ENCODE measurements at places on chromosomes 1 and 21. TPM values are rescaled to one million over a fixed set of nuclear protein-coding genes. Genes with fewer than 3 reads are reported as not detected.

Gene SIK1
- 9.8 TPM for total RNA-seq

Gene ACKR1
- total RNA-seq, result not detected

Gene PLEKHA6
- 10.2 TPM for total RNA-seq

Gene PKN2
- 25.2 TPM for total RNA-seq

Gene TSPAN2
- total RNA-seq, result 0.28 TPM

Gene ALX3
- not detected for total RNA-seq

Gene SERPINC1
- total RNA-seq, result not detected

Gene FCRL3
- total RNA-seq, result not detected

Gene DNAH14
- 7.0 TPM for total RNA-seq

Gene PRDM16
- total RNA-seq, result 2.0 TPM

Gene SPRR2B
- total RNA-seq, result not detected

Gene FCRL5
- total RNA-seq, result not detected

Gene TRIM63
- total RNA-seq, result not detected

Gene RNU5D-1
- total RNA-seq, result not detected

Gene CYP4A22
- not detected for total RNA-seq

Gene MX1
- 0.37 TPM for total RNA-seq

Gene MYBPH
- total RNA-seq, result not detected

Gene S100A8
- 1,254 TPM for total RNA-seq

Gene PROK1
- not detected for total RNA-seq

Gene F13B
- not detected for total RNA-seq

Gene XCL2
- total RNA-seq, result not detected

Gene TDRD10
- total RNA-seq, result not detected

Gene KLHDC9
- 6.5 TPM for total RNA-seq

Gene NUAK2
- 18.8 TPM for total RNA-seq

Gene DCDC2B
- total RNA-seq, result not detected

Gene CRYAA
- not detected for total RNA-seq

Gene HSD3B1
- not detected for total RNA-seq

Gene FAM177B
- total RNA-seq, result not detected

Gene SPATA45
- not detected for total RNA-seq

Gene CSMD2
- not detected for total RNA-seq

Gene NCAM2
- not detected for total RNA-seq

Gene IVNS1ABP
- total RNA-seq, result 34.3 TPM

Gene CLIC6
- 0.07 TPM for total RNA-seq

Gene TTLL7
- 2.1 TPM for total RNA-seq

Gene SLC25A33
- 7.8 TPM for total RNA-seq

Gene PADI1
- total RNA-seq, result 7.9 TPM

Gene IFFO2
- total RNA-seq, result 50.2 TPM

Gene LHX4
- total RNA-seq, result not detected

Gene KLHL17
- total RNA-seq, result 20.5 TPM

Gene KCNJ9
- total RNA-seq, result not detected

Gene BATF3
- not detected for total RNA-seq

Gene APOBEC4
- total RNA-seq, result not detected

Gene MCOLN2
- 0.78 TPM for total RNA-seq

Gene SMPDL3B
- 3.7 TPM for total RNA-seq

Gene ARHGAP29
- 13.6 TPM for total RNA-seq

Gene CZIB
- total RNA-seq, result 27.5 TPM

Gene CYP4Z1
- not detected for total RNA-seq

Gene LRRN2
- total RNA-seq, result not detected

Gene GJA5
- 3.0 TPM for total RNA-seq

Gene SYCP1
- total RNA-seq, result not detected

Gene CLCA1
- 0.14 TPM for total RNA-seq

Gene IBA57
- total RNA-seq, result 1.8 TPM

Gene FGGY
- 9.8 TPM for total RNA-seq

Gene SLAMF9
- 32.0 TPM for total RNA-seq

Gene IFNGR2
- 57.6 TPM for total RNA-seq

Gene OR4F29
- total RNA-seq, result not detected

Gene OR10Z1
- total RNA-seq, result not detected

Gene IPO9
- total RNA-seq, result 17.2 TPM

Gene KLF17
- not detected for total RNA-seq
